Natural killer cell treated with Interleukin-12 subunit alpha and Interleukin-12 subunit beta and Interleukin-15 and Interleukin-18, amount 100 ng/mL, for 72 hours (primary cell): ENCODE measurements at places on chromosomes 7 and 10. TPM values are rescaled to one million over a fixed set of nuclear protein-coding genes. Genes with fewer than 3 reads are reported as not detected.
A peak's percentile ranks its signal among the peaks of the same experiment; 100 is the strongest.

DNA sequence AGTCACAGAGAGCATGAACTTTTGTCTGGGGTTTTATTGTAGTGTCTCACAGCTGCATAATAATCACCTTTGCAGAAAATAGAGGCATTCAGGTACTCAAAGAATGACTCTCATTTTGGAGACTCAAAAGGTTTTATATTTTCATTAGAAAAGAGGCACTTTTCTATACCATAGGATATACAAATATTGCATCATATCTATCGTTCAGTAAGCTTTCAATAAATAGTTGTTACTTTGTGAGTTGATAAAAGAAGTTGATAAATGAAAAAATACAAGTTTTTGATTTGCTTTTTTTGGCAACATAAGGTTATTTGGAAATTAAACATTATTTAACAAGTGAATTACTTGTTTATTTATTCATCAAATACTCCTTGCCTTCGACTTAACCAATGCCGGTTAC, 279.9 kb downstream of the ARL4A start:
- H3K4me1 ChIP-seq = no peaks in the 10 kb centered on the region
- no peak overlapping the region for H3K4me3 ChIP-seq
- no peak overlapping the region for H3K27ac ChIP-seq
- DNase-seq = no peak
- H3K27me3 ChIP-seq = no peaks in the 10 kb centered on the region
- H3K36me3 ChIP-seq = no peaks in the 10 kb centered on the region

GRCh38 chr10:4080225-4080805, 295.3 kb upstream of the KLF6 start:
- H3K36me3 ChIP-seq = no peaks in the 10 kb centered on the region
- peaks cover 47% of the 10 kb centered on the region for H3K4me1 ChIP-seq
- peak overlapping the region; percentile 68 for H3K4me3 ChIP-seq
- H3K27ac ChIP-seq = peak overlapping the region; percentile 93
- no peak for DNase-seq
- no peaks in the 10 kb centered on the region for H3K27me3 ChIP-seq

DNA sequence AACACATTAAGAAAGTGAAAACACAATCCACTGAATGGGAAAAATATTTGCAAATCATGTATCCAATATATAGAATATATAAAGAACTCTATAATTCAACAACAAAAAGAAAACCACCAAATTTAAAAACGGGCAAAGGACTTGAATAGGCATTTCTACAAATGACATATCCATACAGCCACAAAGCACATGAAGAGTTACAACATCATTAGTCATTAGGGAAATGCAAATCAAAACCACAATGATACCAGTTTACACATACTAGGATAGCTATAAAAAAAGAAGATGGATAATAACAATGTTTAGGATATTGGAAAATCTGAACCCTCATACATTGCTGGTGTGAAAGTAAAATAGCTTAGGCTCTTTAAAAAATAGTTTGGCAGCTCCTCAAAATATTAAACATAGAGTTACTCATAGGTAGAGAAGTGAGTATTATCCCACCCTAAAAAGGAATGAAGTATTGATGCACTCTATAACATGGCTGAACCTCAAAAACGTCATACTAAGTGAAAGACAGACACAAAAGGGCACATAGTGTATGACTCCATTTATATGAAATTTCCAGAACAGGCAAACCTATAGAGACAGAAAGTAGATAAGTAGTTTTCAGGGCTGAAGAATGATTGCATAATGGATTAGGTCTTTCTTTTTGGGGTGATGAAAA, 4.5 kb downstream of the ZPBP start:
- H3K27me3 ChIP-seq = peaks cover 14% of the 10 kb centered on the region
- peaks cover 9% of the 10 kb centered on the region for H3K4me1 ChIP-seq
- no peak overlapping the region for H3K27ac ChIP-seq
- H3K36me3 ChIP-seq = no peaks in the 10 kb centered on the region

DNA sequence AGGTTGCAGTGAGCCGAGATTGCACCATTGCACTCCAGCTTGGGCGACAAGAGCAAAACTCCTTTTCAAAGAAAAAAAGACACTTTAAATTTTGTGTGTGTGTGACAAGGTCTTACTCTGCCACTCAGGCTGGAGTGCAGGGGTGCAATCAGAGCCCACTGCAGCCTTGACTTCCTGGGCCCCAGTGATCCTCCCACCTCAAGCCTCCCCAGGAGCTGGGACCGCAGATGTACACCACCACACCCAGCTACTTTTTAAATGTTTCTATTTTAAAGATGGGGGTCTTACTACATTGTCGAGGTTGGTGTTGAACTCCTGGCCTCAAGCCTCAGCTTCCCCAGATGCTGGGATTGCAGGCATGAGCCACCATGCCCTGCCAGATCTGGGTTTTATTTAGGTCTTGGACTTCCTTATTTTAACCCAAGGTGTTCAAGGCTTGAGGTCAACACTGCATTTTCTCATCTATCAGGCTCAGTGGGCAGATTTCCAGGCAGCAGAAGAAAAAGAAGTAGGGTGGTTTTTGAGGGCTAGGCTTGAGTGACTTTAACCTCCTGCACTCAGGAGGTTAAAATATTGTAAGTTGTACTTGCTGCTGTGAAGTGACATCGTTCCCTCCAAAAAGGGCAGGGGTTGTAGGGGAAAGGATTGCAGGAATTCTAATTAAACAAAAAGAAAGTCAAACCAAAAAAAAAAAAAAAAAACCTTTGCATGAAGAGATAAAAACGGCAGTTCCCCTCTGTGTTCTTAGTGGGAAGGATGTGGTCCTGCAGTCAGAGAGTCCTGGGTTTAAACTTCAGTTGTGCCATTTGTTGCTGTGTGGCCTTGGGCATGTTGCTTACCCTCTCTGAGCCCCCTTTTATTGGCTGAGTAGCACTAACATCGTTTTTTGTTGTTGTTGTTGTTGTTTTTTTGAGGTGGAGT, 71.5 kb downstream of the CARD11 start:
- H3K27ac ChIP-seq = peak overlapping the region; percentile 92
- H3K4me3 ChIP-seq = peak overlapping the region; percentile 71
- H3K36me3 ChIP-seq = no peaks in the 10 kb centered on the region

DNA sequence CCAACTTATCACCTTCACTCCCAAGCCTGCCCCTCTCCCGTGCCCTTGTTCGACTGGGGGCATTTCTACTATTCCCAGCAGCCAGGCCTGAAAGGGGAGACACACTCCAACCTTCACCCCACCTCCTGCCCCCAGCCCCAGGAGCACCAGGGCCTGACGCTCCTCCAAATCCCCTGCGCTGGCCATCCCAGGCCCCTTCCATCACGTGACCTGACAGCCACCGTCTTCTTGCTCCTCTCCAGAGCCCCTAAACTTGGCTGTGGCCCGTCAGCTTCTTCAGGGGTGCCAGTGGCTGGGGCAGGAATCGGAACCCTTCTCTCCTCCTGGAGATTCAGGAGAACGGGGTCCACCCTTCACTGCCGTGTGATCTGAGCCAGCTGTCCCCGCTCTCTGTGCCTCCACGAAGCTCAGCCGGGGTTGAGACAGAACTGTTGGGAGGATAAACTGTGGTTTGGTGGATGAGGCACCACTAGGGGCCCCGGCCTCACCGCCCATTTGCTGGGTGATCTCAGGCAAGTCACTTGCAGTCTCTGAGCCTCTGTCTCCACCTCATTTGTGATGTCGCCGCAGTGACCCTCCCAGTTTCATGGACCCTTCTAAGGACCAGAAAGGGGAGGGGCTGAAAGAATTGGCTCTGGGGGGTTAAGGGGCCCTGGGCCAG, 91.0 kb downstream of the MYL10 start:
- peaks cover 13% of the 10 kb centered on the region for H3K4me1 ChIP-seq
- no peaks in the 10 kb centered on the region for H3K36me3 ChIP-seq
- no peak overlapping the region for H3K27ac ChIP-seq
- no peak overlapping the region for H3K4me3 ChIP-seq

DNA sequence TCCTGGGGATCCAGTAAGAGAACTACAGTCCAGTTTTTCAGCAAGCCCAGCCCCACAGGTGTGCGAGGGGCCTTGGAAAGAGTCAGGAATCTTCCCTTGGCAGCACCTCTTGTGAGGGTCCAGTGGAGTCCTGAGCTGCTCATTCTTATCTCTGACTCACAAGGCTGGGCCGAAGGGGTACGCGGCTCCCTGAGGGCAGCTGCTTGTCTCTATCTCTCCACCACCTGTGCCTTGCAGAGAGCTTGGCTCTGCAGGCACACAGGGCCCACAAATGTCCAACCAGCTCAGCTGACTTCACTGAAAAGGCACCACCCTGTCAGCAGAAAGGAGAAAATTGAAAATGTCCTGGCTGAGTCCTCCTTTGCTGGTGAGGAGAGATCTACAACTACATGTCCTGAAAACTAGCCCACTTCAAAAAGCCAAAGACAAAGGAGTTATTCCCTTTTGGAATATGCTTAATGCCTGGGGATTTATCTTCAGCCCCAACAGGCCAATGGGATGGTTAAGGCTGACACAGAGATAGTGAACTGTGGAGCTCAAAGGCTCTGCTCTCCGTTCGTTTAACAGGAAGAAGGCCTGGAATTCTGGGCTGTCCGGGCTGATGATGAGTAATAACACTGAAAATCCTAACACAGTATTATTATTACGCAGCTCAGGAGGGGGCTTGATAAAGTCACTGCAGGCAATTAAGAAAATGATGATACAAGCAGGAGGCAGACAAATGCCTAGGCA, 23.4 kb downstream of the UROS start:
- no peaks in the 10 kb centered on the region for H3K27me3 ChIP-seq
- no peak overlapping the region for H3K27ac ChIP-seq
- H3K4me1 ChIP-seq = no peaks in the 10 kb centered on the region
- no peak for DNase-seq
- no peaks in the 10 kb centered on the region for H3K36me3 ChIP-seq

- DNase-seq = no peak
- H3K4me3 ChIP-seq = peak overlapping the region; percentile 98
- H3K27me3 ChIP-seq = peaks cover 2% of the 10 kb centered on the region
- H3K36me3 ChIP-seq = no peaks in the 10 kb centered on the region
- H3K27ac ChIP-seq = peak overlapping the region; percentile 88
These were observed 407 bp upstream of the MKRN1 start for GRCh38 chr7:140479739-140480084.

- H3K4me1 ChIP-seq = no peaks in the 10 kb centered on the region
- H3K36me3 ChIP-seq = no peaks in the 10 kb centered on the region
- H3K27me3 ChIP-seq = peaks cover 3% of the 10 kb centered on the region
- H3K27ac ChIP-seq = no peak overlapping the region
- DNase-seq = no peak
These were observed 32.6 kb downstream of the TMEM270 start for GRCh38 chr7:73893342-73894101.

GRCh38 chr7:134855442-134855841, 76.0 kb downstream of the CALD1 start:
- peak overlapping the region; percentile 39 for H3K4me3 ChIP-seq
- no peak overlapping the region for H3K27ac ChIP-seq
- H3K36me3 ChIP-seq = no peaks in the 10 kb centered on the region
- no peak for DNase-seq
- peaks cover 8% of the 10 kb centered on the region for H3K27me3 ChIP-seq

- H3K27ac ChIP-seq = no peak overlapping the region
- DNase-seq = no peak
- H3K36me3 ChIP-seq = no peaks in the 10 kb centered on the region
- peaks cover 11% of the 10 kb centered on the region for H3K4me1 ChIP-seq
- no peaks in the 10 kb centered on the region for H3K27me3 ChIP-seq
These were observed 98.9 kb upstream of the ARHGAP21 start for GRCh38 chr10:24822590-24822989.

GRCh38 chr7:123231021-123232000, 31.5 kb upstream of the SLC13A1 start:
- no peak overlapping the region for H3K4me3 ChIP-seq
- H3K4me1 ChIP-seq = no peaks in the 10 kb centered on the region
- DNase-seq = no peak
- H3K27me3 ChIP-seq = no peaks in the 10 kb centered on the region
- H3K36me3 ChIP-seq = no peaks in the 10 kb centered on the region

DNA sequence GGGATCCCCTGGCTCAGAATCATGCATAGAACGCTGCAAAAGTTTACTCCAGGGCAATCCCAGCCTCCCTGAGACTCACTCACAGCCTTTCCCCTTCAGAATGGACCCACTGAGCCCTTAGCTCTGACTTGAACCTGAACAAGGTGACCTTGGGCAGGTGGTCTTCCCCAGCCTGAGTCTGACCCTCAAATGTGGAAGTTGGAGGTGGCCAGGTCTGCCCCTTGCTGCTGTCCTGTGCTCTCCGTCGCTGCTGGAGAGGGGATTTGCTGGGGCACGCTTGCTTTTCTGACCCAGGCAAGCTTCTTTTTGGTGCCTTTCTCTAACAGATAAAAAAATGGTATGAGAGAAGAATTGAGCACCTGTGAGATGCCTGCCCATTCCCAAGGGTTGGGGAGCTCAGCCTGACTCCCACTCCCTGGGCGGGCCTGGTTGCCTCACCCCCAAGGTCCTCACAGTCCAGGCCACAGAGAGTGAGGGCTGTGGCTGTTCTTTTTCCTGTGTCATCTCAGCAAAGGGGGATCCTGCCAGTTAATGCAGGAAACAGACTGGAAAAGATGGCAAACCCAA, 46.6 kb upstream of the IGFBP3 start:
- H3K27me3 ChIP-seq = no peaks in the 10 kb centered on the region
- no peak overlapping the region for H3K4me3 ChIP-seq
- H3K36me3 ChIP-seq = no peaks in the 10 kb centered on the region
- no peak for DNase-seq
- no peaks in the 10 kb centered on the region for H3K4me1 ChIP-seq

GRCh38 chr7:113015034-113015645, 71.5 kb downstream of the GPR85 start:
- no peaks in the 10 kb centered on the region for H3K36me3 ChIP-seq
- H3K4me3 ChIP-seq = no peak overlapping the region
- no peak for DNase-seq
- H3K27ac ChIP-seq = no peak overlapping the region
- H3K27me3 ChIP-seq = no peaks in the 10 kb centered on the region
- H3K4me1 ChIP-seq = no peaks in the 10 kb centered on the region

GRCh38 chr7:148515237-148515636, 75.3 kb upstream of the C7orf33 start:
- H3K36me3 ChIP-seq = no peaks in the 10 kb centered on the region
- no peak overlapping the region for H3K27ac ChIP-seq
- H3K4me3 ChIP-seq = no peak overlapping the region
- H3K4me1 ChIP-seq = no peaks in the 10 kb centered on the region
- no peak for DNase-seq

DNA sequence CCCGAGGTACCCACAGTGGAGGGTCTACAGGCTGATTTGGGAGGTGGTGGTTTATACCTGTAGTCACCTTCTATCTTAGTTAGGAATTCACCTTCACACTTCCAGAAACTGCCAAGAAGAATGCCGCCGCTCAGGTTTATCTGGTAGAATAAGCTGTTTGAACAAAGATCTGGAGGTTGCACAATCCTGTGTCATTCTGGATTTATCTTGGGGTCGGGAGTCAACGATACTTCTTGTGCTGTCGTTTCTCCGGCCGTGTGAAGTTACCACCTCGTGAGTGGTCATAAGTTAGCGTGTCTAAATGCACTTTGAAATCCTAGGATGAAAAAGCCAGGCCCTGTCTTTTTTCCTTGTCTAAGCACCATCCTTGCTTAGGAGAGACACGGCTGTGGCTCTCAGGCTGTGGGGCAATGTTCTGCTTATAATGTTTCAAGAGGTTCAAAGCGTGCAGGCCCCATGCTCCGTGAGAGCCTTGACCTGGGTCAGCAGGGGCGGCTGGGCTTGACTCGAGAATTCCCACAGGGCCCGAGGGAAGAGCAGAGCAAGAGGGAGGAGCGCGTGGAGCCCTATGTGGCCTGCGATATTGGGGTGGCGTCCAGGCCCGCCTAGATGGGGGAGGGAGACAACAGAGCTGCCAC, 35.5 kb downstream of the GRIFIN start:
- no peaks in the 10 kb centered on the region for H3K27me3 ChIP-seq
- peak overlapping the region; percentile 90 for H3K27ac ChIP-seq
- H3K4me1 ChIP-seq = peaks cover 26% of the 10 kb centered on the region
- H3K4me3 ChIP-seq = no peak overlapping the region

Gene PNLIP
- total RNA-seq = not detected

Gene THSD7A
- not detected for total RNA-seq

Gene COMTD1
- 22.3 TPM for total RNA-seq

Gene CLCN1
- 0.10 TPM for total RNA-seq

Gene CYP2E1
- total RNA-seq = 0.71 TPM

Gene PLXDC2
- total RNA-seq = 14.0 TPM

Gene TTYH3
- total RNA-seq = 23.7 TPM

Gene RBM20
- not detected for total RNA-seq
